Stimulated activated CD8-positive, alpha-beta memory T cell treated with anti-CD3 and anti-CD28 coated beads, Interleukin-15, amount 100 ng/mL, for 48 hours (primary cell): ENCODE measurements at places on chromosomes 5 and 9.

DNA sequence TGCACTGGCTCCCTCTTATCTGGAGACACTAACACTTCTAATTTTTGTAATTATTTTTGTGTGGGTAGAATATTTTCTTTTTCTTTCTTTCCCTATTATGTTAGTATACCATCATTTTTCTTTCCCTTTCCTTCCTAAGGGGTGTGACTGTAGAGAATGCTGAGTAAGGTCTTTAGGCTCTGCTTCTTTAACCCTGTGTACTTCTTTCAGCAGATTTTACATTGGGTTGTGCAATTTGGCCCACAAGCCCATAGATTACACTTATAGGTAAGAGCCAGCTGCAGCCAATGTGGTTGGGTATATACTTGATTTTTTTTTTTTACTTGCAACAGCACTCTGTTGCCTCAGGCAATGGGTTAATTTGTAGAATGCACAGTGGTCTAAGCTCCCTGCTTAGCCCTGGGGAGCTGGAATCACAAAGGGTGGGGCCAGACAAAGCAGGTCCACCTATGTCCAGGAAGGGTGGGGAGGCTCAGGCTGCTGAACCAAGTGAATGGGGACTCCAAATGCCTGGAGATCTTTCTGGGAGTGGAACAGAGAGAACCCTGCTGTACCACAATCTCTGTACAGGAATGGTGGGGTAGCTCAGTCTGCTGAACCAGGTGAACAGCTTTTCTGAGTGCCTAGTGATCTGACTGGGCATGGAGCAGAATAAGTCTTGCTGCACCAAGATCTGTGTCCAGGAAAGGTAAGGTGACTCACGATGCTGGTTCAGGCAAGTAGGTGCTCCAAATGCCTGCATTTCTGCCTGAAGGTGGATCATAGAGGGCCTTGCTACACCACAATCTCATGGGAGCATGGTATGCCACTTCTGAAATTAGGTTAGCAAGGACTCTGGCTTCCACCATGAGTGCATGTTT, 64.9 kb downstream of the SLC25A46 start:
- DNase-seq = no peak

DNA sequence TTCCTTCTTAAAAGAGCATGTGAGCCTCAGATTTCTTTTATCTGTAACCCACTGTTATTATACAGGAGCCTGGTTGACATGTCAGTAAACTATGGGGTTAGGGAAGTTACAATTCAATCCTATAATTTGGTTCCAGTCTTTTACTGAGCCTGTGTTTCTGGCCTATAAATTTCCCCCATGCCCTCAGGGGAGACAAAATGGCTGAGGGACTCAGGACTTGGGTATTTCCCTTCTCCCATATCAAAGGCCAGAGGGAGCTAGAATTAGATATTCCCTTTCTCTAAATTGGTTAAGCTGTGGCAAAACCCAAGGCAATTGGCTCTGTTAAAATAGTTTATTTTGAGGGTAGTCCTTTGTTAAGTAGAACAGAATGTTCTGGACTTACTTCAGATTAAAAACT, 823.2 kb downstream of the TLE1 start:
- no peak for DNase-seq

- DNase-seq = no peak
Observed at GRCh38 chr5:18420711-18421110, 786.5 kb downstream of the TAF11L14 start.

GRCh38 chr9:37700131-37700530, 49.4 kb downstream of the FRMPD1 start:
- DNase-seq = no peak

GRCh38 chr9:4424891-4425290, 65.4 kb upstream of the SLC1A1 start:
- no peak for DNase-seq

DNA sequence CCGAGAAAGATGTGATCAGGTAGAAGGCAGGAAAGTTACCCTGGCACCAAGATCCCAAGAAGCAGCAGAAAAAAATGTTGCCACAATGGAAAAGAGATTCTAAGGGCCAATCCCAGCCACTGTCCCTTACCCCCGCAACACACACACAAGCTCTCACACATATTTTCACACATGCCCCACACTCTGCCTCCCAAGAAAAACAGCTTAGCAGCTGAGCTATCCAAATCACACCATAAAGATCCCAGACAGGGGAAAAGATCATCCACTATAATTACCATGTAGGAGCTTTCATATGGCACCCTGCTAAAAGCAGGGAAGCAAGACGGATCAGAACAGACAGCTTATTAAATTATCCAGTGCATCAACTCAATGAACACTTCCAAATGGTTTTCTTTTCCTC, 143.4 kb downstream of the FAM114A2 start:
- no peak for DNase-seq

DNA sequence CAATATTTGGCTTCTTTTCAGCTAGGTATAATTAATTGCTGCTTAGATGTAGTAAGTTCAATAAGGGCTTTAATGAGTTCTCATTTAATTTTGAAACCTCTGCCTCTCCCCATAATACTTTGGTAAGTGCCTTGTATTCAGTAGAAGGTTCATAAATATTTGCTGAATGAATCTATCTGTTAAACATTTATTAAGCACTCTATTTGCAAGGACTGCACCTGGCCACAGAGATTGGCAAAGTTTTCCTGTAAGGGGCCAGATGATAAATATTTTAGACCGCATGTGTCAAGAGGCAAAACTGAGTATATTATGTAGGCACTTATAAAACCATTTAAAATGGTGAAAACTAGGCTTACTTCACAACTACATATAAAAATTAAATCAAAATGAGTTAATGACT, 19.0 kb upstream of the GNA14 start:
- DNase-seq = no peak

- no peak for DNase-seq
Observed at GRCh38 chr9:88993327-88993726, 2.1 kb downstream of the S1PR3 start.

DNA sequence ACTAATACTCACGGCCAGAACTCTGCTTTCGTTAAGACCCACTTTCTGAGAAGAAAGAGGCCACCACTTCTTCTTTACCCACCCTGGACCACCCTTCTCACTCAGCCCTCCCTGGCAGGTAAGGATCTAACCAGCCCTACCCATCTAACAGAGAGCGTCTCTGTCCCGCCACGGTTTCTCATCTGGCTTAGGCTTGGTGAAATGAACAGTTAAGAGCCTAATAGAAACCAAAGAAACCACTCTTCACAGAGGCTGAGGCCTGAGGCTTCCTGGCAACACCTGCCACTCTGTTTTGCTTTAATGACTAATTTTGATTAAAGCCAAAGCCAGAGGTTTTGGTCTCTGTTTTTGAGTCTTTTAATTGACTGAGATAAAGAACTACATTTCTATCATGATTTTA, 354.1 kb upstream of the SLC30A5 start:
- no peak for DNase-seq

- no peak for DNase-seq
Observed at GRCh38 chr9:131138676-131139075, 13.3 kb downstream of the NUP214 start.

GRCh38 chr9:3241290-3241689, 284.5 kb downstream of the RFX3 start:
- DNase-seq = no peak

- no peak for DNase-seq
Observed at GRCh38 chr5:139799359-139799758, 3.8 kb downstream of the PSD2 start.

GRCh38 chr9:100375658-100376057, 22.9 kb upstream of the TEX10 start:
- no peak for DNase-seq

- no peak for DNase-seq
Observed at GRCh38 chr5:171705830-171706468, 79.7 kb upstream of the SMIM23 start.

DNA sequence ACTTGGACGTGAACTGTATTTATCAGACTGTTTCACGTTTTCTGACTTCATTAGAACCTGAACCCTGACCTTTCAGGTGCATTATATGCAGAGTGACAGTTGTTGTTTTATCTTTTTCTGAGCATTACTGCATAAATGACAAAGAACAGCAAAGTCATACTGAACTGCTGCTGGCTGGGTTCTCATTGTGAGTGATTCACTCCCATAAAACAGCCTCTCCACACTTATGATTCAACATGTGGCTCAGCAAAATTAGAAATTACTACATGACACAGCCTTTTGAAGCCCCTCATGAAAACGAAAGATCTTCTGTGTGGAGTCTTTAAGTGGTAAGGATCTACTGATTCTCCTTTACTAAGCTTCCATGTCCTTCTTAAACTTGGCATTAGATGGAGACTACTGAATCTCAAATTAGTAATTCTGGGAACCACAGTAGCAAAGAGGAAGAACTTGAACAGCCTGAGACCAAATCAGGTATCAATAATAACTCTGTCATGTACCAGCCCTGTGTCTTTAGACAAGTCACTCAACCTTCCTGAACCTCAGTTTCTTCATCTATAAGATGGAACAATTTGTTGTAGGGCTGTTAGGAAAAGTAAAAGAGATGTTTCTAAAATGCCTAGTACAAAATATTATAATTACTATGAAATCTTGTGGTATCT, 172.3 kb upstream of the GNA14 start:
- DNase-seq = no peak
